ENCODE measurements at places on chromosomes 2 and 18.

DNA sequence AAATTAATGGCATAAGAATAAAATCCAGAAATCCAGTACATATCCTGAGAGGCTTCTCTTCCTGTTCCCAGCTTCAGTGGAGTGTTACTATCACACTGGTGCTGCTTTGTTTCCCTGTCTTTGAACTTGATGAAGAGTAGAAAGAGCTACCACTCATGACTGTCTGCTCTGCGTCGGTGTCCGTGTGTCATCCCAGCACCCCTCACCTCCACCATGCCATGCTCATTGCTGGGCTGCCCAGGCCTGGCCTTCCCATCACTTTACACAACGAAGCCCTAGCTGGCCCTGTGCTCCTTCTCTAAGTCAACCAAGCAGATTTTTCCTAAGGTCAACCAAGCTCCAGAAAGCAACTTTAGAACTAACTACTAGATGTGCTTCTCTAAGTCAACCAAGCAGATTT, 215.4 kb downstream of the DOK6 start:
- DNase-seq, result no peak

DNA sequence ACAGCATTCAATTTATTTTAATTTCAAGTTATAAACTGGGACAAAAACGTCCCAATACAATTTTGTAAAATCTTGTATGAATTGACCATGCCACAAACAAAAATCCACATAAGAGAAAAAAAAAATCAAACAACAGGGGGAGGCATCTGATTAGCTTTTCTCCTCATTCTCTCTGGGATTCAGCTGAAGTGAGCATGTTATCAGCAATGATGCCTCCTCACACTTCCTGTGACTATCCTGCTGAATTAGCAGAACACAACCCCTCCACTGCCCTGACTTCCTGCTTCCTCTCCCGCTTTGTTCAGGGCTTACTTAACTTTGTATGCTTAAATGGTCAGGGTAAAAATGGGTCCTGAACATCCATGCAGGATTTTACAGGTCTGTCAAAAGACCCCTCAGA, 132.2 kb upstream of the ITGB6 start:
- DNase-seq, result peak; percentile 30

DNA sequence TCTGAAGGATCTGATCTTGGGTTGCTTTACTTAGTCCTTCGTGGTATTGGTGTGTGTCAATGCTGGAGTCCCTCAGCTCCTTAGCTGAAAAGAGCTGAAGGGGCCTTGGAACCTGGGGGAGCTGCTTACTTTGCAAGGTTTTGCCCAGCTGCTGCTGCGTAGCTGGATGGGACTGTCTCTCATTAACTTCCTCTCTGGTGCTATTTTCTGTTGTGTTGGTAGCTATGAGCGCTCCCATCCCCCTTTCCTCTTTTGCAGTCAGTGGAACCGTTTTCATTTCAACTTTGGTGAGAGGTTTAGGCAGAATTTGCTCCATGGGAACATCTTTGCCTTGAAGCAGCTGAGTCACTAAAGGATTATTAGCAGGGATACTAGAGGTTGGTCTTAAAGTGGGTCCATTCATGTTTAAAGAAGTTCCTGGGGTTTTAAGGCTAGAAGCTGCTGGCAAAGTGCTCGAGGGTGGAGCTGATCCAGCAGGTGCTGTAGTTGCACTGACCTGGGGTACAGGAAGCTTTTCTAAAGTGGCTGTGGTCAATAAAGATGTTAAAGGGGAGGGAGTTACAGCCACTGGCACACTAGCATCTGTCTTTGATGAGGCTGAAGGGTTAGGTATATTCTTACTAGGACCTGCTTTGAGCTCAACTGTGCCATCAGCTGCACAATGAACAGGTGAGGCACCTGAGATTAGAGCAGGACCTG, 69.9 kb upstream of the DTNB start:
- no peak for DNase-seq

- no peak for DNase-seq
Observed at GRCh38 chr18:77001041-77001440, 131.5 kb downstream of the MBP start.

- no peak for DNase-seq
Observed at GRCh38 chr2:21330786-21331391, 207.1 kb downstream of the TDRD15 start.

- no peak for DNase-seq
Observed at GRCh38 chr2:241313543-241314095, 1.9 kb downstream of the HDLBP start.

- no peak for DNase-seq
Observed at GRCh38 chr2:217429981-217430500, 570.2 kb upstream of the TNP1 start.

DNA sequence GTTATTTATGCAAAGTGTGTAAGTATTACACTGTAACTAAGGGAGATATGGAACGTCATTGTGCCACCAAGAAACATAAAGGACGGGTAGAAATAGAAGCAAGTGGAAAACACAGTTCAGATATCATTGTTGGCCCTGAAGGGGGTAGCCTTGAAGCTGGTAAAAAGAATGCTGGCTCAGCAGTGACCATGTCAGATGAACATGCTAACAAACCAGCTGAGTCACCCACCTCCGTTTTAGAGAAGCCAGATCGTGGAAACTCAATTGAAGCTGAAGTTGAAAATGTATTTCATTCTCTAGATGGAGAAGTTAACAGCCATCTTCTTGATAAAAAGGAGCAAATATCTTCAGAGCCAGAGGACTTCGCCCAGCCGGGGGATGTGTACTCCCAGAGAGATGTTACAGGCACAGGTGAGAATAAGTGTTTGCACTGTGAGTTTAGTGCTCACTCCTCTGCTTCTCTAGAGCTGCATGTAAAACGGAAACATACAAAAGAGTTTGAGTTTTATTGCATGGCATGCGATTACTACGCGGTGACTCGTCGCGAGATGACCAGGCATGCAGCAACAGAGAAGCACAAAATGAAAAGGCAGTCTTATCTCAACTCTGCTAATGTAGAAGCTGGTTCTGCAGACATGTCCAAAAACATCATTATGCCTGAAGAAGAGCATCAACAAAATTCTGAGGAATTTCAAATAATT, 36.1 kb downstream of the ZNF407 start:
- no peak for DNase-seq

- no peak for DNase-seq
Observed at GRCh38 chr2:143691121-143691520, 561.9 kb downstream of the ARHGAP15 start.

- no peak for DNase-seq
Observed at GRCh38 chr18:26544451-26544850, 3.9 kb downstream of the KCTD1 start.

- DNase-seq, result no peak
Observed at GRCh38 chr18:34339155-34339554, 114.4 kb upstream of the NOL4 start.

DNA sequence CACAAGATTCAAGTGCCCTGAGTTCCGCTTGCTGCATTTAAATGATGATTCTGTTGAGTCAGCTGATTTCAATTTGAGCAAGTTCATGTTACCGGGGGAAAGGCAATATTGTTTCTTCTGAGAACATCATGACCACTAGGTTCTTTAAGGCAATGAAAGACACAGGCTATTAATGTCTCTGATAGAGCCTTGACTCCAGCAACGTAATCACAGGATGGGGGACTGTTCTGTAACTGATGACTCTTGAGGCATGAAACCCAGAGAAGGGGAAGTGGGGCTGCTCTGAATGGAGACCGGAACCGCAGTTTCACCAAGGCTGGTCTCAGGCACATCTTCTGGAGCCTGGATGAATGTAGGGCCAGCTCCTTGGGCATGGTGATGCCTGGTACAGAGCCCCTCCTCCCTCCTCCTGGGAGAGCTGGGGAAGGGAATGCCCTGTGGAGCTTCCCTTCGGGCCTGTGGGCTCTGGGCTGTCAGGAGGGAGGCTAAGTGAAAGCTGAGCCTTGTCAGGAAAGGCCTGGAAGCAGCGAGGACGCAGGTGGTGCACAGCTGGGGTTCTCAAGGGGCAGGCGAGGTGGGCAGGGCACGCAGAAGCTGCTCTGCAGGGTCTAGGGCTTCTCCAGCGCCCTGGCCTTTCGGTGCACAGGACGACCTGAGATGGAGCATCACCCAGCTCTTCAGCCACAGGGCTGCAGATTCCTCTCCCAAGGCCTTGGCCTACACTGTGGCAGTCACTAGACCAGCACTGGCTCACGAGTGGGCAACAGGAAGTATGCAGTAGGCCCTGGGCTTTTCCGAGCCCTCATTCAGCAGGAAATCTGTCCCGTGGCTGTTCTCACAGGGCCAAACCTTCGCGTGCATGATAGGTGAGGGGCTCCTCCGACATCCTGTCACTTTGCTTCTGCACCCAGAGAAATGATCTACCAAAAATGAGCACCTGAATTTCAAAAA, 36.6 kb upstream of the PRLH start:
- DNase-seq, result no peak

- no peak for DNase-seq
Observed at GRCh38 chr2:127129937-127130336, 23.0 kb upstream of the BIN1 start.

GRCh38 chr18:51169731-51170130, 27.8 kb downstream of the MEX3C start:
- no peak for DNase-seq

DNA sequence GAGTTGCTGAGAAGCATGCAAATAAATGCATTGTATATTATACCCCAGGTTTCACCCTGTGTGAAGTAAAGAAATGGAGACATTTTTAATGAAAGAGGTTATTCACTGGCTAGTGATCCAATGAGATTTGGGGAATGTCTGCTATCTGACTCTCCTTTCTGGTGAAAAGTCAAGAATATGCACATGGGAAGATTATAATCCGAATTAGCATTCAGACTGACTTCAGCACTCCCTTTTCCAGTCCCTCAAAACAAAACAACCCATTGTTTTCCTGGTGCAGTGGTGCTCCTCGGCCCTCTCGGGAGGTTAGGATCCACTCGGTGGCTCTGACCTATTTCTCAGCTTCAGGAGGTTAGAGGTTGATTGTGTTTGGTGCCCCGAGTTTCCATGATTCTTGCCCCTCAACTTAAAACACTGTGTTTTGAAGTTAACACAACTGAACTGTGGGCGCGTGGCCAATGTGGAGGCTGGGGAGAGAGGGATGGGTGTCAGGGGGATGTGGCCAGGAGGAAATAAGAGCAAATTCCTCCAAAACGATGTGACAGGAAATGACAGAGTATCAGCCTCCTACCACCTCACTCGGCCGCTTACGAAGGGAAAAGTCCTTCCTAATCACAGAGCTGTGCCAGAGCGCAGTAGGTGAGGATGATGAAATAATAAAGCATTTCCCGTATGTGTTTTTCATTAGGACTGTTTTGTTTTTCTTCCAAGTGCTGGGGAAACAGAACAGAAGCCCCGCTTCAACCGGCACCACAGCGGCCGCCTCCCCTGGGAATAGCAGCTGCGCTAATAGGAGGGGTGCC, 440.1 kb downstream of the MTX2 start:
- no peak for DNase-seq

- peak; percentile 54 for DNase-seq
Observed at GRCh38 chr2:10234409-10235094, 68.2 kb upstream of the HPCAL1 start.

DNA sequence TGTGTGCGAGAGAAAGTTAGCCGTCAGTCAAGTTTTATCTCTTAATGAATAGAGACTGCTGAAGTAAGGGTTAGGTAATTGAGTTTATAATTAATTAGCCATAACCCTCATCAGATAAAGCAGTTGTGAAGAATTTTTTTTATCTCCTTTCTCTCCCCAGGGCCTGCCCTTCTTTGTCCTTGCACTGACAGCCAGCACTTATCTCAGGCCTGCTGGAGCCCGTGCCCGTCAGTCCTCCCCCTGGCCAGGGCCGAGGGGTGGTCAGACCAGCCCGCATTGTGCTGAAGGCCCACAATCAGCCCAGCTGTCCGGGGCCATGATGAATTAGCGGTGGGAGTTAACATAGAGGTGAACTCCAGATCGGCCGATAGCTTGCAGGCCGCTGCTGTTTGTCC, 315.7 kb downstream of the GBX2 start:
- no peak for DNase-seq

GRCh38 chr2:238942080-238942725, 94.3 kb downstream of the TWIST2 start:
- peak; percentile 51 for DNase-seq

GRCh38 chr2:194166818-194167217, 1490.2 kb upstream of the SLC39A10 start:
- DNase-seq, result no peak

- DNase-seq, result no peak
Observed at GRCh38 chr2:239853706-239854327, 171.3 kb downstream of the NDUFA10 start.

GRCh38 chr2:72562451-72563153, 263.2 kb downstream of the EXOC6B start:
- no peak for DNase-seq

- DNase-seq, result no peak
Observed at GRCh38 chr2:233746475-233747282, 13.4 kb upstream of the UGT1A1 start.

DNA sequence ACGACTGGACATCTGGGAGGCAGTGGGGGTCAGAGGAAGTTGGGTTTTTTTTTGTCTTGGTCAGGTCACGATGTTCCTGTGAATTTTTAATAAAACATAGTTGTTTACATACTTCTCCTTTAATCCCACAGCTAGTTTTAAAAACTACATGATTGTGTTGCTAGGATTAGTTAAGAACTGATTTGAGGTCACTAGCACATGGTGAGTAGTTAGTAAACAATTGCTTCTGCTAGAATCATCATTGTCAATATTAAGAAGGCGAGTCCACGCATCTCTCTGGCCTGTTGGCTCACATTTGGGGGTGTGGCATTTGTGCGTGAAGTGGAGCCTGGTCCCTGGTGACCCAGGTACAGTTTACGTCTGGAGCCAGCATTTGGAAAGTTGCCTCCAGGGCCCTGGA, 59.4 kb downstream of the AGAP1 start:
- no peak for DNase-seq

DNA sequence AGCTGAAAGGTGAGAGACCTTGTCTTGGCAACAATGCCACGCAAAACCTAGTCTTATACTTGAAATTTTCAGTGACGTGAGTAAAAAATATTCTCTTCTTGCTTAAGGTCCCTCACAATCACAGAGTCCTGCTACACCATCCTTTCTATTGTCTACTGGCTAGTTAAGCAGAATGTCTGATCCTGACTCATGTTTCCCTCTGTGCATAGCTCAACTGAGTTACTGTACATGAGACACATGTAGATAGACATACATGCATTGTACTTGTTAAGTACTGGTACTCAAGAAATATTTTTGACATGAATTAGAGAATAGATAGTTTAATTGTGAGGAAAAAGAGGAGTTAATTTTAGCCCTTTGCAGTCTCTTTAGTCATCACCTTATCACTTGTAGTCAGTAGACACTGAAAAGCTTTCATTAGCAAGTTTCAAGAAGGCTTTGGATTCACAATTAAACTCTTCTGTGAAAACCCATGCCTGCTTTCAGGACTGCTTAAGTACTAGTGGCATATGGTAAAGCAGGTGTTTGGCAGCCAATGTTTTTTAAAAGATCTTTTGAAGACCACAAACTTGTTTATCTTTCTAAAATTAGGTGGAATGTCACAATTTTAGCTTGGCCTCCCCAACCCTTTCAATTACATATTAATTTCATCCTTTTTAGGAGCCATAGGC, 158.7 kb upstream of the CCDC150 start:
- DNase-seq, result no peak

- no peak for DNase-seq
Observed at GRCh38 chr2:241072553-241073165, 29.4 kb downstream of the MTERF4 start.

GRCh38 chr18:58502628-58503027, 126.3 kb downstream of the ALPK2 start:
- no peak for DNase-seq

GRCh38 chr2:30775833-30776232, 31.4 kb downstream of the CAPN13 start:
- no peak for DNase-seq

GRCh38 chr2:165268754-165269153, 29.5 kb downstream of the SCN2A start:
- DNase-seq, result no peak

Data from tibial artery (tissue), 4 donors.